ENCODE measurements at places on chromosomes 6 and 20.

- DNase-seq: no peak
Measured at GRCh38 chr6:110432285-110432900, 17.0 kb upstream of the DDO start.

DNA sequence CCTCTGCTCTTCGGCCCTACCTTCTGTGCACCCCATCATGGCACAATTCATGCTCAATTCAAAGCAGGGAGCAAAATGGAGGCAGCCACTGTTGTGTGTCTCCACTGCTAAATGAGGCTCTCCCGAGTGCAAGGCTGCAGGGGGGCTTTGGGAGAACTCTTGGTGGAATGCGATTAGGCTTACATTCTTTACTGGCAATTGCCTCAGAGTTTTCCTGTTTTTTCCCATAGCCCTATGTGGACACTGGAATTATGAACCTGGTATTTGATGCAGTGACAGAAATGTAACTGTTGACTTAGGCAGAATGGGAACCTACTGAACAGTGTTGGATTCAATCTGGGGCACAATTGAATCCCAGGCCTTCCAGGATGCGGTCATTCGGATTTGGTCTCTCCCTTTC lies 187.9 kb upstream of the GMDS start:
- no peak for DNase-seq

GRCh38 chr6:145258122-145258521 lies 477.2 kb downstream of the EPM2A start:
- no peak for DNase-seq

- DNase-seq: no peak
Measured at GRCh38 chr6:81838031-81838430, 85.5 kb upstream of the TENT5A start.

- DNase-seq: no peak
Measured at GRCh38 chr6:7413151-7413823, 23.7 kb downstream of the RIOK1 start.

GRCh38 chr20:35176132-35176531 lies 4.3 kb downstream of the PROCR start:
- DNase-seq: no peak

DNA sequence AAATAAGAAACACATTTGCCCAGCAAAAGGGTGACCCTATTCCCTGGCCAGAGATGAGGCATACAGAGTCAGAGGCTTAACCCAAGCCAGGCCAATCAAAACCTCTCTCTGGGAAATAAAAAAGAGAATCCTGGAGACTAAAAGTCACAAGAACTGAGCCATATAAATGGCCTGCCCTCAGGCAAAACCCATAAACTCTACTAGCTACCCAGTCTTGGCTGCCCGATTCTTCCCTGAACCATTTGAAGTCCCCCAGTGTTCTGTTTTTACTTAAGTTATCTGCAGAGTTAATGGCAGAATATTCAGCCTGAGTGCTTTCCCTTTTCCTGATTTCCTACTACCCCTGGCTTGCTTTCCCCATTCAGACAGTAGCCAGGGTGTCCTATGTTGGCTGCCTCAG lies 13.9 kb downstream of the KCNK15 start:
- no peak for DNase-seq

DNA sequence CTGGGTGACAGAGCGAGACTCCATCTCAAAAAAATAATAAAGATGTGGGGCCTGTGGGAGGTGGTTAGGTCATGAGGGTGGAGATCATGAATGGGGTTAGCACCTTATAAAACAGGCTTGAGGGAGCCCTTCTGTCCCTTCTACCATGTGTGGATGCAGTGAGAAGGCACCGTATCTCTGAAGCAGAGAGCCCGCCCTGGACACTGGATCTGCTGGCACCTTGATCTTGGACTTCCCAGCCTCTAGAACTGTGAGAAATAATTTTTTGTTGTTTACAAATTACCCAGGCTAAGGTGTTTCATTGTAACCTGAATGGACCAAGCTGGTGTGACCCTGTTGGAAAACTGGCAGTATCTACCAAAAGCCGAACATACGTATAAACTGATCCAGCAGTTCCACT lies 15.7 kb upstream of the PANK2 start:
- DNase-seq: no peak

DNA sequence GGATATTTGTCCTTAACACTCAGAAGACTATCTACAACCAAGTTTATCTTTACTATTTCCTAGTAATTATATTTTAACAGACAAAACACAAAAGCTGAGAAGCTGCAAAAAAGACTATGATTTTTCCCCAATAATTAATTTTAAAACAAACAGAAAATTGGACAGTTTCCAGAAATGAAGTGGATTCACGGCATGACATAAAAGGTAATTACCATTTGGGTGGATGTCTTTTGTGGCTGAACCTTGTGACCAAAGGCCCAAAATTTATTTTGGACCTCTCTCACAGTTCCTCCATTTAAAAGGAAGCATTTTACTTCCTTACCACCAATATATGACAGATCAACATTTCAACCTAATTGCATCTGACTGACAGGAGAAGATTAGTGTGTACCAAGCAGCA lies 90.2 kb downstream of the GMDS start:
- DNase-seq: no peak

DNA sequence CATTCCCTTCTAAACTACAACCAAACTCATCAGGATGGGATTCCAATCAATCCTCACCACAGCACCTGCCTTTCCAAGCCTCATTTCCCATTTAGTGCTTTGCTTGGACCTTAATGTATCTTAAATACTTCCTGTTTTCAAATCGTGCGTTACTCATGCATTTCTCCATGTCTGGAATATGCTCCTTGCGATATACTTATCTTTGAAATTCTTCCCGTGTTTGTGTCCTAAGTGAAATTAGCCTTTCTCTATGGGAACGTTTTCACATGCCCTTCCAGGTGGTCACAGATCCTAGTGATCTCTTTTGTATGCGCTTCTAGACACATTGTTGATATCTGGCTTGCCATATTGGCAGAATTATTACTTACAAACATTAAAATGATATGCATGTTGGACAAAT lies 620.6 kb upstream of the AGPAT4 start:
- DNase-seq: no peak

GRCh38 chr6:14026831-14027539 lies 90.6 kb upstream of the CD83 start:
- peak; percentile 17 for DNase-seq

DNA sequence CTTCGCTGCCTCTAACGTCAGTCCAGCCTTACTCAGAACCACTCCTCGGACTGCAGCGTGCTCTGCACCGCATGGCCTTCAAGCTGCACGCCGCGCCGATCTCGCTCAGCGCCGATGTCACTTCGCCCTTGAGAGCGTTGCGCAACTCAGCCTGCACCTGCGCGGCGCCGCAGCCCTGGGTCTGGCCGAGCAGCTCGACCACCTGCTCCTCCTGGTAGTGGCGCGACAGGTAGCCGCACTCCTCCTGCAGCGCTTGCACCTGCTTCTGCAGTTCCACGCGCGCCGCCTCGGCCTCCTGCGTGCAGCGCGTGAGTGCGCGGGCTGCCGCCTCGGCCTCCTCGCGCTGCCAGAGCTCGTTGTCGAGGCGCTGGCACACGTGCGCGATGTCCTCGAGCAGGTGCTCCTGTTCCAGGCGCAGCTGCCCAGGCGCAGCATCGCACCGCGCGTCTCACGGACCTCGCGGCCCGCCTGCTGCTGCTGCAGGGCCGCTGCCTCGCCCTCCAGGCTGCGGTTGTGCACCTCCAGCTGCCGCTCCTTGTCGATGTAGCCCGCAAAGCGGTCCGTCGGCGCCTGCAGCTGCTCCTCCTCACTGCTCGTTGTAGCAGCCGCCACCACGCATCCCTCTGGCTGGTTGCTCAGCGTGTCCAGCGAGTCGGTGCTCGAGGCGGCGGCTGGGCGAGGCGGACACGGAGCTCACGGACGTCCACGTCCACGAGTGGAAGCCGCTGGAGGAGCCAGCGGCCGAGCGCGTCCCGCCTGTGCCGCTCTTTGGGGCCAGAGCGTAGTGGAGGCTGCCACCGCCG lies 380.6 kb upstream of the CHD6 start:
- no peak for DNase-seq

DNA sequence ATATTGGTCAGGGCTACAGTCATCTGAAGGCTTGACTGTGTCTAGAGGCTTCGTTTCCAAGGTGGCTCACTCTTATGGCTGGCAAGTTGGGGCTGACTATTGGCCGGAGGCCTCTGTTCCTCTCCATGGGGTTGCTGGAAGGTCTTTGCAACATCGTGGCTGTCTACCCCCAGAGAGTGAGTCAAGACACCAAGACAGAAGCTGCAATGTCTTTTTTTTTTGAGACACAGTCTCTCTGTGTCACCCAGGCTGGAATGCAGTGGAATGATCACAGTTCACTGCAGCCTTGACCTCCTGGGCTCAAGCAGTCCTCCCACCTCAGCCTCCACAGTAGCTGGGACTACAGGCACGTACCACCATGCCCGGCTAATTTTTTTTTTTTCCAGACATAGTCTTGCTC lies 29.4 kb upstream of the KIF3B start:
- DNase-seq: no peak

All from dorsolateral prefrontal cortex (tissue), 122 donors.